ENCODE measurements at places on chromosomes 2 and 18.

GRCh38 chr2:62495761-62496160 is 10.2 kb downstream of the TMEM17 start:
- DNase-seq: no peak

DNA sequence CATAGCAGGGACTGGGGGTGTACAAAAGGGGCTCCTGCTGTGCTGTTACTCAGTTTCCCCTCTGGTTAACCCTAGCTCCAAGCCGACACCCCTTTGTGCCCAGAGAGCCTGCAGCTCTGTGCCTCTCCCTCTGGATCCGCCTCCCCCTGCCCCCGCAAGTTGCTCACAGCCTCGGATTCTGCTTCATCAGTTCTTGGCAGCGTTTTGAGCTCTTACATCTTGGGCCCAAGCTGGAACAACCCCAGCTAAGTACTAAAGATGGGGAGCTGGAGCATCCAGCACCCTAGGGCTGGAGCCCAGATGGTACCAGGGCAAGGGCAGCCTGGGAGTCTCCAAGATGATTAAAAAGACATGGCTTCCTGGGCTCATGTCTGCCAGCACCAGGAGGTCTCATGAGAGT is 40.7 kb downstream of the POMC start:
- no peak for DNase-seq

DNA sequence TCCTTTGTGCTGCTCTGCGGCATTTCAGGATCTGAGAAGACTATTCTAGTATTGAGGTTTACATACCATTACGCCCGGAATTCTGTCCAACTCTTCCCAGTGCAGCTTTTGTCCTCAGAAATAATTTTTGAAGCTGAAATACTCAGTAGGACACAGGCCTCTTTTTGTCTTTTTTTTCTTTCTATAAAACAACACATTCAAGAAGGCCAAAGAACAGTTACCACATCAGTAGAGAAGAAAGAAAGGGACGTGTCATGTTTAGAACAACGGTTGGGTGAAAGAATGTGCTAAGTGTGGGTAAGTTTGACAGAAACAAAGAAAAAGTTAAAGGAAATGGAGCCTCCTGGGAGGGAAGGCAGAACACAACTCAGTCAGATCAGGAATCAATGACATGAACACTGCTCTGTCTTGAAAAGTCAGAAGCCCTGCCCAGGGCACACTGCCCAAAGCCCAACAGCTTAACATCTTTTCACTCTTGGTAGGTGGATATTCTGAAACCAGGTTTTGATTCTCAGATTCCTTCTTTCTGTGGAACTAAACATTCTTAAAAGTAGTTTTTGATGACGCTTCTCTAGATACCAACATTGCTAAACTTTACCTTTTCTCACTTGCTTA is 198.6 kb upstream of the CWC22 start:
- no peak for DNase-seq

GRCh38 chr2:60376252-60376651 is 177.2 kb downstream of the BCL11A start:
- no peak for DNase-seq

- no peak for DNase-seq
Measured at GRCh38 chr18:9263264-9263663, 71.3 kb upstream of the TWSG1 start.

DNA sequence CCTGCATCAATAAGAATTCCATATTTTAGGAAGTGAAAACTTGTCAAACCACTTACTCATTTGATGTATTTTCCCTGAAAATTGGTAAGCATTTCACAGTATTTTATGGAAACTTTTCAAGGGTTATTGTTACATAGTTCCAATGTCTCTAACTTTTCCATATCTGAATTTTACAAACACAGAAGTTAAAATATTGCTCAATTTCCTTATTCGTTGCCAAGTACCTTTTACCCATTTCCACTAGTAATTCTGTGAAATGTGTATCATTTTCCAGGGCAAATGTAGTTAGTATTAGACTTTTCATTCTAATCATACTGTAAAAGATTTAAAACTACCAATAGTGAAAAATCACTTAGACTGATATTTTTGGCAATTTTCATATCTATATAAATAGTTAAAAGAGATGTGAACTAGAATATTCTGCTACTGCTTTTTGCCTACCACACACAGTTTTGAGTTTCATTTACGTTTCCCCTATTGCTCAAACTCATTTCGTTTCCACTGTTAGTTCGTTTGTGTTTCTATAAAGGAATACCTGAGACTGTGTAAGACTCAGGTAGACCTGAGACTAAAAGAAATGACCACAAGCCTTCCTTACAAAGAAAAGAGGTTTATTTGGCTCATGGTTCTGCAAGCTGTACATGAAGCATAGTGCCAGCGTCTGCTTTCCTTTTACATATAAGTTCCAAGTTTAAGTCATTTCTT is 86.3 kb downstream of the PMS1 start:
- DNase-seq: no peak

DNA sequence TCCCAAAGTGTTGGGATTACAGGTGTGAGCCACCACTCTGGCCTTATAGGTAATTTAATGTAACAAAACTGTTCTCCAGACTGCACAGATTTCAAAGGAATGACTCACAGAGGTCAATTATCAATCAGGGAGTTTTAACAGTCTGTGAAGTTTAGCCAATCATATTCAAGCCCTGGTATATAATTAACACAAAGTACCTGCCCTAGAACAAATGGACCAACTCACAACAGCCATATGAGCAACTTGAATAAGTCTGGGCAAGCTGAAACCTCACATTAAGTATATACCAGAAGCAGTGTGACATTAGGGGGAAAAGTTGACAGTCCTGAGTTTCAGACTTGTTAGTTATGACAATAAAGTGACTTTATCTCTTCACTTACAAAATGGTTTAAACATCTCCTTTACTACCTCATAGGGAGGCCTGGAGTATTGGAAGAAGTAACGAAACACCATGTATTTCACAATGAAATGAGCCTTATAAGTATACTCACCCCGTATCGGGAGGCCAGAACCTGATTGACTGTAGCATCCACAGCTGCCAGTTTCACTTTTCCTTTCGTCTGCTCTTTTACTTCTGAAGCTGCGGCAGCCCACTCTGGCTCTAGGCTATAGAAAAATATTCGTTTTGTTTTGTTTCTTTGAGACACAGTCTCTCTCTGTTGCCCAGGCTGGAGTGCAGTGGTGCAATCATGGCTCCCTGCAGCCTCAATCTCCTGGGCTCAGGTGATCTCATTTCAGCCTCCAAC is 22.2 kb downstream of the PDIA6 start:
- DNase-seq: no peak

GRCh38 chr2:206597717-206598218 is 44.5 kb upstream of the FAM237A start:
- DNase-seq: no peak
